RKO (cell line): ENCODE measurements at places on chromosomes 5 and 9.

- no peak for DNase-seq
Measured at GRCh38 chr9:21429191-21429590, 11.0 kb upstream of the IFNA1 start.

DNA sequence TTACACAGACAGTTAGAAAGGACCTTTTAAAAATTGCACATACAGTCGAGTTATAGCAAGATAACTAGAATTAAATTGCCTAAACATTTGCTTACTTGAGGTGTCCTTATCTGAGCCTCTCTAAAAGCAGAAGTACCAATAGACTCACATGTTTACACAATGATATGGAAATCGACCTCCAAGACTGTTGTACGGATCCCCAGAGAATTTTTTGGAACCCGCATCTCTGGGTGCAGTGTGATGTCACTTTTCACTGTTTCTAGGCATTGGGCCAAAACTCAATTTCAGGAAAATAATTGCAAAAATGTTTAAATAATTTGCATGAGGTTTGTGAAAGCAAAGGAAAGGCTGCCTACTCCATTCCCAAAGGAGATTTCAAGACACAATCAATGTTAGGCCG, 63.1 kb upstream of the ATG10 start:
- DNase-seq = no peak

DNA sequence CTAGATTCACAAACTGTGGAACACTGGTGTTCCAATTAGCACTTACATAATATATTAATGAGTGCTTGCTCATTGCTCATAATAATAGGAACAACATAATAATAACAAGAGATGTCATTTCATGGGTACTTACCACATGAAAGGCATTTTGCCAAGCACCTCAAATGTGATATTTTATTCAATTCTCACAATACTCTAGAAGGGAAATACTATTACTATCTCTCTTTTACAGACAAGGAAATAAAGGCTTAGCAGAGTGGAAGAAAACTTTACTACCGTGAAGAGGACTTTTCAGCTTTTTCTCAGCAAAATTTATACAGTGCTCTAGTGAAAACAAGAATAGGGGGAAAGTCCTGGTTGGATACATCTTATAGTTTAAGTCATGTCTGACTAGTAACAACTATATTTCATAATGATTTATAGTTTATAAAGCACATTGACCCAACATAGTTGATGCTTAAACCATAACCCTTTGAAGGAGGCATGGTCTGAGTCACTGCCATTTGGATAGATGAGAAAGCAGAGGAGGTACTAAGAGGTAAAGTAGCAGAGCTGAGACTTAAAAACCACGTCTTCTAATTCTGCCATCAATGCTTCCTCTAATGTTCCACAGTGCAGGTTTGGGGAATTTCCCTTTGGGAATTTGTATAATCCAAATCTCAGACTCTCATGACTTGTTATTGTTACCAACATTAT, 124.7 kb downstream of the CEP120 start:
- no peak for DNase-seq

DNA sequence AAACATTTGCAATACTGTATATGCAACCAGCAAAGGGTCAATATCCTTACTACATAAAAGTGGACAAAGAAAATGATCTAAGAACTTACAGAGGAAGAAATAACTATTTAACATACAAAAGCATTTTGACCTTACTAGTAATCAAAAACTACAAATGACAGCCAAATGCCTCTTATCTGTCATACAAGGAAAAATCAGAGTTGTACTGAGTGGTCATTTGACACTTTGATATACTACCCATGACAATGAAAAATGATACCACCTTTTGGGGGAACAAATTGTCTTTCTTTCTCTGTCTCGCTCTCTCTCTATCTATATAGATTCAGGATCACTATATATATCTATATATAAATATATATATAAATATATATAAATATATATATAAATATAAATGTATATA, 50.4 kb upstream of the ZSWIM6 start:
- no peak for DNase-seq

DNA sequence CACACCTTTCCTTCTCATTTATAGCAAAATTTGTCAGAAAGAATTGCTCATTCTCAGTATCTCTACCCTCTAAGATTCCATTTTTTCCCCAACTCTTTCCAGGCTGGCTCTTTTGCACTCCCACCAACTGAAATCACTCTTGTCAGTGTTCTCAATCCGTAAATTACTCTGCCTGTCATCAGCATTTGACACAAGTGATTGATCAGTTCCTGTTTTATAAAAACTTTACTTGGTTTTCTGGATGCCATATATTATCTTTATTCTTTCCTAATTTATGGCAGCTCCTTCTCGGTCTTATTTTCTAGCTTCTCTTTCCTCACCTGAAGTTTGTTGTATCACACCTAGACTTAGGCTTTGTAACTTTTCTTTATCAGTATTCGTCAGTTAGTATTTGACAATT, 16.4 kb downstream of the DENND4C start:
- no peak for DNase-seq

GRCh38 chr5:93572101-93572607, 8.9 kb downstream of the NR2F1-AS1 start:
- DNase-seq = no peak

GRCh38 chr9:29129763-29130162, 1556.5 kb upstream of the C9orf72 start:
- DNase-seq = no peak

DNA sequence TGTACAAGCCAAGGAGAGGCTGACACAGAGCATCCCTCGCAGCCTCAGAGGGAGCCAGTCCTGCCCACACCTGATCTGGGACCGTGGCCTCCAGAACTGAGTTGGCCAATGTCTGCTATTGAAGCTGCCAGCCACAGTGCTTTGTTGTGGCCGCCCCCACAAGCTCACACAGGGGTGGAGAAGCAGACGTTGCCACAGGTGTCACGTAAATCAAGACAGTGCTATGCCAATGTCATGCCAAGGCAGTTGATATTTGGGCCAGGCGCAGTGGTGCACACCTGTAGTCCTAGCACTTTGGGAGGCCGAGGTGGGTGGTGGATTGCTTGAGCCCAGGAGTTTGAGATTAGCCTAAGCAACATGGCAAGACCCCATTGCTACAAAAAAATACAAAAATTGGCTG, 17.3 kb upstream of the TERT start:
- no peak for DNase-seq

- no peak for DNase-seq
Measured at GRCh38 chr5:149435015-149435376, 55.9 kb upstream of the IL17B start.

- no peak for DNase-seq
Measured at GRCh38 chr5:90311401-90311800, 98.2 kb downstream of the CETN3 start.

- no peak for DNase-seq
Measured at GRCh38 chr5:37842048-37842447, 2.2 kb upstream of the GDNF start.

DNA sequence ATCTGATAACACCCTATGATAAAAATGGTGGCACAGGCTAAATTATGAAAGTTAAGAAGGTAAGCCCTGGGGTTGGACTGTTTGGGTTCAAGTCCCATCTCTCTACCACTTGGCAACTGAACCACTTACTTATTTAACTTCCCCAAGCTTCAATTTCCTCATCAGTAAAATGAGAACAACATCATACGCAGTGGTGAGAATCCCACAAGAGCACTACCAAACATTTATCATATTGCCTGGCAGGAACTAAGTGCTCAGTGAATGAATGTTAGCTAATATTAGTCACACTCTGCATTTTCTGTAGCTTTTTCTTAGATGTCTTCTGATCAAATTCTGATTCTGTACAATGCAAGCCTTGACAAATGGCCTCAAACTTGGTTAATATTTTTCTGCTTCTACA, 306.7 kb downstream of the EBF1 start:
- DNase-seq = no peak

DNA sequence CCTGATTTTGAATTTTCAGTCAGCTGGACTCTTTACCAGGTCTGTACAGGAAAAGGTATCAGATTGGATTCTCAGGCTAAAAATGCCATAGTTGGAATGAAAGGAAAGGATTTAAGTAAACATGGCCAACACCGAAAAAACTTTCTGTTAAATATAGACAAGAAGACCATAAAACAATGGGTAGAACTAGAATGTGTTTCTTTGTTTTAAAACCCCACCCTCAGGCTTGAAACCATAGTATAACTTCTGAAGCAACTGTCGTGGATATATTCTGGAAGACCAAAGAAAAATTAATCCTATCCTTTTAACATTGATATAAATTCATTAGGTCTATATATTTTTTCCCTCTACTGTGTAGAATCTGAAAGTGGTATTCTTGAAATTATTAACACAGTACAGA, 118.6 kb upstream of the HAPLN1 start:
- no peak for DNase-seq

DNA sequence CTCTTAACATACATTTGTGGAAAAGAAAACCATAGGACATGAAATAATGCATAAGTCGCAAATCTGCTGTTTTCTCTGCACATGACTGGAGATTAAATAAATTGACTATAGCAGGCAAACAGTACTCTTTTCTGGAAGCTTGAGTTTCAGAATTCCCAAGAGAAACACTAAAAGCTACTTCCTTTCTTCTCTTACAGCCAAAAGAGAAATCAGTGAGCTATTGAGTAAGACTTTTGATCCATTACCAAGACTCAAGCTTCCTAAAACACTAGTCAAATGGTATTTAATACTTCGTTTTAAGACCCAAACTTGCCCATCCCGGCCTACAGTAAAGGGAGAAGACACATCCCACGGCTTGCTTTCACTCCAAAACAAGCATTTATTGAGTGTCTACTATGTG, 335.8 kb upstream of the PUM3 start:
- no peak for DNase-seq

DNA sequence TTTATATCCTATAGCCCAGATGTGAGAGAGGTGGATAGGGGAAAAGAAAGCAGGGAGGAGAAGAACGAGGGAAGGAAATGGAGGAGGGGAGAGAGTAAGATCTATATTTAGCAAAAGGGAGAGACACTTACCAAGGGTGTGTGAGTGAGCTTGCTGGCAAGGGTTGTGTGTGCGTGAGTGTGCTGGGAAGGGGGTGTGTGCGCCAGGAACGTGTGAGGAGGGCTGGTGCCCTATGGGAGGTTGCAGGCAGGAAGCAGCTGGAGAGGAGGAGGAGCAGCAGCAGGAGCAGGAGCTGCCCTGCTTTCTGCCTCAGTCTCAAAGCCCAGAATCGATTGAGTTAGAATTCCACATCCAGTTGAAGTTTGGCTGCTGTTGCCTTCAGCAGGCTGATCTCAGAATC, 148.3 kb upstream of the RUSC2 start:
- no peak for DNase-seq

- DNase-seq = no peak
Measured at GRCh38 chr5:53071738-53072137, 37.8 kb downstream of the MOCS2 start.

- DNase-seq = no peak
Measured at GRCh38 chr9:110175275-110175968, 32.5 kb downstream of the C9orf152 start.

DNA sequence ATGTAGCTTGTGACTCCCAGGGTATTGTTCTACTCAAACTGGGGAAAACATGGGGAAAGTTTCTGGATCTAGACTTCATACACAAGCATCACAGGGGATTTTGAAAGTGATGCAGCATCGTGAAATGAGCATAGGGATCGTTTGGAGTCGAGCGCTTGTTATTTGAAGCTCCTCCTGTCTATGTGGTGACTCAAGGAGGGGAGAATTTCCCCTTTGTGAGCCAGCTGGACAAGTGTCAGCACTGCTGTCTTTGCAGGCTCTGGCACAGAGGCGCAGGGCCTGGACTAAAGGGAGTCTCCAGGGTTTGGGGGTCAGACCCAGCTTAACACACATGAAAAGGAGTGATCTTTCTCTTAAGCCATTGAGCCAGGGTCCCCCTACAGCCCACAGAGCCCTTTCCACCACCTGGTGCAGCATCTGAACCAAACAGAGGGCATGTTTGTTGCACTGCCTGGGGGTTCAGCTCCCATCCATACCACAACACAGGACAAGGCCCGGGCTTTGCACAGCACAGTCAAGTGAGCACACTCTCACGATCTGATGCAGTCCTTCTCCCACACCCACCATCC, 51.0 kb downstream of the IRF1 start:
- DNase-seq = no peak

- DNase-seq = no peak
Measured at GRCh38 chr5:112338681-112339337, 80.3 kb downstream of the EPB41L4A start.

GRCh38 chr9:128325629-128326028, 3.0 kb downstream of the COQ4 start:
- DNase-seq = no peak

- no peak for DNase-seq
Measured at GRCh38 chr5:127612441-127613141, 36.3 kb upstream of the CTXN3 start.

DNA sequence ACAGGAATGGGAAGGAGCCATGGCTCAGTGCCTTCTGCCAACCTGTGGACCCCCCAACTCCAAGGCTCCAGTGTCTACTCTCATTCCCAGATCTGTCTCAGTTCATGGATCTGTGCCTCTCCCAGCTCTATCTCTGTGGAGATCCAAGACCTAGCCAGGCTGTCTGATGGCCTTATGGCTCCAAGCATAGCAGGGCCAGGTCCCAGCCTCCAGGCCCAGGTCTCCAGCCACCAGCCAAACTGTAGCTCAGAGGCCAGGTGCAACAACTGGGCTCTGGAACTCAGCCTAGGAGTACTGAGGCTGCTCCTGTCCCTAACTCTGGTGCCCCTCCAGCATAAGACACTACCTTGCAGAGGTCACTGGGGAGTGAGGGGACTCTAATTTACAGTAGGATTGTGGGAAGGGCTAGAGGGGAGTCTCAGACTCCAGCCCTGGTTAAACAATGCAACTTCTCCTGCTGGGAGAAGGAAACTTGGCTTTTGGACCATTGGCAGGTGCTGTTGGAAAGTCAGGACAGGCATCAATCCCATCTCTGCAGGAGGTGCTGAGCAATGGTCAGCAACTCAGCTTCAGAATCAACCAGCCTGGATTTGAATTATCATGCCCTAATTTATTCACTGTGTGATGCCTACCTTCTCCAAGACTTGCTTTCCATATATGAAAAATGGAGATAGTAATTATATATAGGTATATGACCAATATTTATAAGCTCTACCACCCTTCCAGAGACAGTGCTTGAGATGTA, 63.0 kb downstream of the PCDH1 start:
- DNase-seq = no peak

DNA sequence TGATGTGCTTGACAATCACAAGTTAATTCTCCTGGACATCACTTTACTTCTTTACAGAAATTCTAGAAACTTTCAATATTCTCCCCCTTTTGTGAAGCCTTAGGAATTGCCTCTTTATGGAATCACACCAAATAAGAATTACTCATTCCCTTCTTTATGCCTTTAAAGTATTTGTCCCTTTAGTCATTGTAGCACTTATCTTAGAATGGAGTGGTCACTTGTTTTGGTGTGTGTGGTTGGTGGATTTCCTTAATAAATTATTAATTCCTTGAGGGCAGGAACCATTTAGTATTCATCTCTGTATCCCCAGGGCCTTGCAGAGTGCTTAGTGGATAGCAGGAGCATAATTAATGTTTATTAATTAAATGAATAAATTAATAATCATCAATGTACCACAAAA, 307.0 kb downstream of the ARRDC3 start:
- no peak for DNase-seq
